Activated T-helper 17 cell treated with anti-CD3 and anti-CD28 coated beads, Interleukin-2, amount 50 U/mL, for 72 hours (primary cell): ENCODE measurements at places on chromosomes 2 and 18.

- peak; percentile 52 for ATAC-seq
Observed at GRCh38 chr2:180000434-180000833, 6.7 kb downstream of the CWC22 start.

GRCh38 chr2:10433947-10434885 is 13.9 kb downstream of the ODC1 start:
- no peak for ATAC-seq

DNA sequence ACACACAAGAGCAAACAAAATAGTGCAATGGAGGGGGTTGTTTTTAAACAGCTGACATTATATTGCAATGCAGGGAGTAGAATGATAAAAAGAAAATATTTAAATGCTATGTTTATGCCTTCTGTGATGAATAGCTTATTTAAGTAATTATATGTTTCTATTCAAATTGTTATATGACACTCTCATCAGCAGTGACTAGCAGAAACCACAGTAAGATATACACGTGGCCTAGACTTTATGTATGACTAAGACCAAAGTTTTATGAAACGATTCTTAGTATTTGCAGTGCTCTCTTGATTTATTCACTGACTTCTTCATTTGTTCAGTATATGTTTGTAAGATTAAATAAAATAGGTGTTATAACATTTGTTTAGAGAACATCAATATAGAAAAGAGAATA is 26.1 kb upstream of the C1D start:
- peak; percentile 53 for ATAC-seq

- ATAC-seq, result no peak
Observed at GRCh38 chr2:45855374-45855773, 203.9 kb downstream of the PRKCE start.

DNA sequence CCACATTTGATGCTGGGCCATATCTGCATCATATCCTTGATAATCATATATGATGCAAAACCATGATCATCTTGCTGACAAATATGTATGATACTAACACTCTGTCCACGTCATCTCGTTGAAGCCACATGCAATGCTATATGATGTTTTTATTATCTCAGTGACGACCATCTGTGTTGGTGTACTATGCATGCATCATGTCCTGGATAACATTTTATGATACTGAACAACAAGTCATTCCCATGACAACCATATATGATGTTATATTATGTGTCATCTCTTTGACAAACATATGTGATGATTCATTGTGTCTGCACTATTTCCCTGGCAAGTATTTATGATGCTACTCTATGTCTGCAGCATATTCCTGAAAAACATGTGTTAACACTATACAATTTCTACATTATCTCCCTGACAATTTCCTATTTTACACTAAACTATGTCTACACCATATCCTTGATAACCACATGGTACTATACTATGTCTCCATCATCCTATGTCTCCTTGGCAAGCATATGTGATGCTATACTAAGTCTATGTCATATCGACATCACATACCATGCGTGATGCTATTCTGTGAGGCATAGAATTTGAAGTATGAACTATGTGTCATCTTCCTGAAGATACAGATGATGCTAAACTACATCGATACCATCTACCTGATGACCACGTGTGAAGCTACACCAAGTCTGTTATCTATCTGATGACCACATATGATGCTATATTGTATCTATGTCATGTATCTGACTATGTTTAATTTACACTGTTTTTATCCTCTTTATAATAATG is 37.0 kb downstream of the DAW1 start:
- ATAC-seq, result peak; percentile 57

- ATAC-seq, result no peak
Observed at GRCh38 chr2:70340075-70340474, 38.2 kb upstream of the FAM136A start.

DNA sequence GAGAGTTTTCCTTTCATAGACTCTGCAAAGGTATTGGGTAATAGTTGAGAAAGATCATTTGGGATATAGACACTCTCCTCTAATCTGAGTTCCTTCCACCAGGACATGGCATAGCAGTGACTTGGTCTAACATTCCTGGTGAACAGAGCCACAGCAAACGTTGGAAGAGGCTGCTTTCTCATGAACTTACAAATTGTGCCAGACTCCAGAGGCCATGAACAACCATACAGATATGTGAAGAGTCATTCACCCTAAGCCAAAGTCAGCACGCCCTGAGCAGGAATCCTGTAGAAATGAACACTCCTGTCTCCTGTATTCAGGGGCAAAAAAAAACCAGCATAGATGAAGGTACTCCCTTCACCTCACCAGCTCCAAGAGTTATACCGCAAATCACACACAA is 152.8 kb downstream of the TMEM18 start:
- ATAC-seq, result no peak

DNA sequence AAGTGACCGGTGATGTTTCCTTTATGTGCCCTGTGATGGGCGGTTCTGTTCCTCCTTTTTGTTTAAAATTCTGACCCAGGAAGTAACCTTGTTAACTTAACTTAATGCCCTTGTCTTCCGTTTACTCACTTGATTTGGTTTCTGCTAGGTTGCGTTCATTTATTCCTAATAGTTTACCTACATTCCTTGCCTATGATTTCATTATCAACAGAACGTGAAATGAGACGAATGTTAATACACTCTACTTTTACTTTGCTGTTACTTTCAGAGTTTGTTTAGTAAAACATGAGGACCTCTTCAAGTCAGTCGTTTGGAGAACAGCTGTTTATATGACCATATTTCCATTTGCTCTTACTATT is 638 bp downstream of the CEP192 start:
- ATAC-seq, result no peak

DNA sequence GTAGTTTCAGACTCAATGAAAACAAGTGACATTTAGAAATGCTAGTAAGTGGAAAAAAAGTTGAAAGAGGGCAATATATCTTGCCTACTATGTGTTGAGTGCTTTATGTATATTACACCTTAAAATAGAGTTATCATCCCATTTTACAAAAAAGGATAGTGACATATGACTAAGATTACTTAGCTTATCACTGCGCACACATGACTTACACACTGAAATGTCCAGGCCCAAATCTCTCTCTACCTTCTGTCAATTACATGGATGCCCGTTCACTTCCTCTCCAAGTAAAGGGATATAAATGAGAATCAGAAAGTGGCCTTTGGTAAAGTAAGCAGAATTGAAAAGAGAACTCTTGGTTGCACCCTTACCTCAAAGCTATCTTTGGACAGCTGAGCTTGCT is 3.6 kb upstream of the PARD3B start:
- ATAC-seq, result no peak

DNA sequence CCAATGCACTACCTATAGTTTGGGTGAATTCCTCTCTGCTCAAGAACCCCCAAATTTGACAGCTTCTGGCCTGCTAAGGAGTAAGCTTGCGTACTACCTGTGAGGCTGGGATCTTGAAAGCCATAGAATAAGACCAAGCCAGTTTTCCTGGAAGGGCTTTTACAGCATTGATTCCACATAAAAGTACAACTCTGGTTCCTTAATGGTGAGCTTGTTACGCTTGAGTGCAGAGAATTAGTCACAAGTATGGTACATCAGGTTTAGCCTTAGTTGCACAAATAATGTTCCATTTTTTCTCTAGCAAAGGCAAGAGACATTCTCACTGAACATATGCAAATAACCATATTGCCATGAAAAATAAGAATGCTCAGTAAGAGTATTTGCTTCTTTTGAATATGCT is 39.1 kb upstream of the STK39 start:
- ATAC-seq, result no peak

DNA sequence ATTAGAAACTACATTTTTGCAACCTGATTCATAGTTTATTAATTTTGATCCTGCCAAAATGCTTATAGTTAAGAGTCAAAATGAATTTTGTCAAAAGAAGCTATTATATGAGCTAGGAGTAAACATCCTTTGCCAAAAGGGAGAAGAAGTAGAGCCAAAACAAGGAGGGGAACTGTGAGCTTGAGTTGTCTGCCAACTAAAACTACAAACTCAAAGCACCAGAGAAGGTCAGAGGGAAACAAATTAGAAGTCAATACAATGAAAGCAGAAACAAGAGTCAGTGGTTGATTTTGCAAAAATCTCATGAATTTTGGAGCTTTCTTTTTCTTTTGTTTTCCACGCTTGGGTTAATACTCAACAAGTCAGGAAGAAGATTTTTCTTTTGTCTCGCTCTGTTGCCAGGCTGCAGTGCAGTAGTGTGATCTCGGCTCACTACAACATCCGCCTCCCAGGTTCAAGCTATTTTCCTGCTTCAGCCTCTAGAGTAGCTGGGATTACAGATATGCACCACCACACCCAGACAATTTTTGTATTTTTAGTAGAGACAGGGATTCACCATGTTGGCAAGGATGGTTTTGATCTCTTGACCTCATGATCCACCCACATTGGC is 508.5 kb downstream of the RIT2 start:
- no peak for ATAC-seq

DNA sequence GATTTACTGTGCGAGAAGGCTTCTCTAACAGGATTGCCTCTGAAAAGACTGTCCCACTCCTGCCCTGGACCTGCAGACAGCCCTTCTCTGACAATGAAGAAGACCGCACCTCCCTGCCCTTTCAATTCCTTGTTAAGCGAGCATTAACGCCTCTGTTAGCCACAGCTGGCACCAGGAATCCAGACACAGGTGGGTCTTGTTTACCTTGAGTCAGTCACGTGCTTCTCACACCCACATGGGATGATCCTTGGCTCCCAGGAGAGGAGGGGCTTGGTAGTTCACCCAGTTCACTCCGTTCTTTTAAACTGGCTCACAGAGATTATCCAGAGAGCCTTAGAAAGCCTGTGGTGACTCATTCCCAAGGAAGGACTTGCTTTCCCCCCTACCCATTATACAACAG is 410.5 kb upstream of the MEIS1 start:
- no peak for ATAC-seq

GRCh38 chr2:156155319-156155718 is 177.2 kb downstream of the NR4A2 start:
- no peak for ATAC-seq

DNA sequence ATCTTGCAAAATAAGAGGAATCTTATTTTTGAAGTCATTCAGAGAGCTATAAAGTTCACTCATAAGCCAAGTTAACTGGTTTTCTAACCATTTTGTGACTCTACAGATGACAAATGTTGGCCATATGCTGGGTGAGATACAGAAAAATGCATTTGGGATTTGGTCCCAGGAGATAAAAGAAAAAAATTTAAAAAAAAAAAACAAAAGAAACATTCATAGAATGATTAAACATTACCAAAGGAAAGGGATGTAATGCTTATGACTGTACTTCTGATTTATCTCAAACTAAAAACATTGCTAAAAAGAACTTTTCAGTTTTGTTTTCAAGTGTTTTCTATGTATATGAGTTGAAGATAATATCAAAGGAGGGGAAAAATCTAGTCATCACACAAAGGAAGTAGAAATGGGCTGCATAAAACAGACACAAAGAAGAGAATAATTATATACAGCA is 43.1 kb downstream of the PELI1 start:
- ATAC-seq, result peak; percentile 91

GRCh38 chr2:151481744-151482143 is 72.0 kb downstream of the RIF1 start:
- ATAC-seq, result peak; percentile 86

- no peak for ATAC-seq
Observed at GRCh38 chr2:99602476-99602875, 112.7 kb upstream of the REV1 start.

DNA sequence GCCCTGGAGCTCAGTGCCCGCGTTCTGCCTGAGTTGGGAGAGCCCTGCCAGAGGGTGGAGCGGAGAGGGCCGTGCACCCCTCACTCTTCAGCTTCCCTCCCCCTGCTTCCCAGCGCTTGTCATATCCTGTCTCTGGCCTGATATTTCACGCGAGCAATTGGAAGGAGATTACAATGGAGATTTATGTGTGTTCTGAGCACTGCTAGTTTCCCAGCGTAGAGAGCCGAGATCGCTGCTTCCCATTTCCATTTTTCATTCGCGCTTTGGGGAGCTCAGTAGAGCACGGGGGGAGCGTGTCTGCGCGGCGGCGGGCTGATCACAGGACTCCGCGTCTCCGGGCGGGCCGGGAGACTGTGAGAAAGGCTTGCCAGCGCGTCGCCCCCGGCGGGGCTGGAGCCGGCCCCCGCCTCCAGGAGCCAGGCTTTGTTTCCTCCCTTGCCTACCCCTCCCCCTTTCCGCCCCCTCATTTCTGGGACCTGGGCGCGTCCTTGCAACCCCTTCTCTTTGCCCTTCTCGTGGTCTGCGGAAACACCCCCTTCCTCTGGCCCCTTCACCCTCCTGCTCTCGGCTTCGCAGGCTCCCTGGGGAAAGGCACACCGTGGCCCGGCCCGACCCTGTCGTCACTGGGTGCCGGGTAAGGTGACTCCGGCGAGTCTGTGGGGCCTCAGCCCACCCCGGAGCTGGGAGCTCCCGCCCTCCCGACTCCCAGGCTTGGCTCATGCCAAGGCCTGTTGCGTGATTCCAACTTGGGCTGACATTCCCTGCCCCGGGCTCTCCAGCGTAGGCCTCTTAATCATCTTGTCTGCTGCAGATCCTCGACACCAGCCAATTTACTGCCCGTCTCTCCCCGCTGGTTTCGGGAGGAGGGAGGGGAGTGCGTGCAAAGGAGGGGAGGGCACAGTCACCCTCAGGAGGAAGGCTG is 5.8 kb downstream of the DLX2 start:
- no peak for ATAC-seq

DNA sequence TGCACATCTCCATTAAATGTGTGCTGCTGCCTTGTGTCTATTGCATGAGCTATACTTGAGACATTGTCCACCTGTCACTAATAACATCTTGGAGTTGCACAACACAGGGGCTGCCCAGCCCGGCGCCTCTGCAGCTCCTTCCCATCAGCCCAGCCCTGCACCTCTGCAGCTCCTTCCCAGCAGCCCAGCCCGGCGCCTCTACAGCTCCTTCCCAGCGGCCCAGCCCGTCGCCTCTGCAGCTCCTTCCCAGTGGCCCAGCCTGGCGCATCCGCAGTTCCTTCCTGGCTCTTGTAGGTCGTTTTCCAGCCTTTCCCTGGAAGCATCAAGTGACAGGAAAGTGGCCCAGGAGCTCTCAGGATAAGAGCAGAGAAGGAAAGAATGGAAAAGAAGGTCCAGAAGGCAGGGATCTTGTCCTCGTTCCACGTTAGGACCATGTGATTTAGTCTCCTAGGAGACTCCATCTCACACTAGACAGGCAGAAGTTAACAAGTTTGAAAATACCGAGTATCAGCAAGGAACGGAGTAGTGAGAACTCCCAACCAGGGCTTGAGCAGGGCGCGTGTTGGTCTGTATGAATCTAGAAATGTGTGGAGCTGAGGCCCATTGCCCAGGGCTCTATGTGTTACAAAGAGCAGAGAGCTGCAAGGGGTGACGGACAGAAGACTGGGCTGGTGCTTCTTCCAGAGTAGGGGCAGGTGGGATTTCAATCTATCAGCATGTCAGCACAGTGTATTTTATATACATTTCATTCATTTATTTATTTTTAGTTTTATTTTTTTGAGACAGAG is 115.7 kb upstream of the TPO start:
- ATAC-seq, result no peak

GRCh38 chr2:42446503-42447271 is 47.1 kb downstream of the KCNG3 start:
- no peak for ATAC-seq

GRCh38 chr2:128293870-128294455 is 24.7 kb downstream of the HS6ST1 start:
- ATAC-seq, result no peak
